ENCODE measurements at places on chromosomes 12 and 14.

DNA sequence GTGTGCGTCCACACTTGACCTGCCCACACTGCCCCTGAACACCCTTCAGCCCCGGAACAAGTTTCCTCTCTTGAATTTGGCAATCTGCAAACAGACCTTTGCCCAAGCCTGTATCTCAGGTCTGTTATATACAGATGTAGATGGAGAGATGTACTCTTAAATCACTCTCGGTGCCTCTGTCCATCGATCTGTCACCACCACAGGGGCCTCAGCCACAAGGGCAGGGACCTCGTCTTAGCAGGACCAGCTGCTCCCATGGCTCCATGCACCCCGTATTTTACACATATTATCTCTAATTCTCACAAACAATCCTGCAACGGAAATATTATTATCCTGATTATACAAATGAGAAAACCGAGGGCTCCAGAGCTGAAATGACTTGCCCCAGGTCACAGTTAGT, 313.4 kb downstream of the BCL11B start:
- DNase-seq: no peak

GRCh38 chr14:85319998-85320630, 209.8 kb upstream of the FLRT2 start:
- no peak for DNase-seq

DNA sequence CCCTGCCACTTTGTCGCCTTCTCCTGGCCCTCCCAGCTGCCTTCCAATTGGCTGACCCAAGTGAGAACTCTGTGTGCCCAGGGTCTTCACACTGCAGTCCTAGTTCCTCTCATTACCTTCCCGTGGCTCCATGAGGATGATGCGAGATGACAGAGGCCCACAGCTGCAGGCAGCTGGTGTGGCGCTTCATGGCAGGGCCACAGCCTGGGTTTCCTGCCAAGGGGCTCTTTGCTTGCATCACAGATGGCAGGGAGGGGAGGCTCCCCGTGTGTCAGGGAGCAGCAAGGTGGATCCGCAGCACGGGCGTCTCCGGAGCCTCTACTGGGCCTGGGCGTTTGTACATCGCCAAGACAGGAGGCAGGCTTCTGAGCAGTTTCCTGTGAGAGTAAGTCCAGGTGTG, 28.9 kb downstream of the DEGS2 start:
- no peak for DNase-seq

DNA sequence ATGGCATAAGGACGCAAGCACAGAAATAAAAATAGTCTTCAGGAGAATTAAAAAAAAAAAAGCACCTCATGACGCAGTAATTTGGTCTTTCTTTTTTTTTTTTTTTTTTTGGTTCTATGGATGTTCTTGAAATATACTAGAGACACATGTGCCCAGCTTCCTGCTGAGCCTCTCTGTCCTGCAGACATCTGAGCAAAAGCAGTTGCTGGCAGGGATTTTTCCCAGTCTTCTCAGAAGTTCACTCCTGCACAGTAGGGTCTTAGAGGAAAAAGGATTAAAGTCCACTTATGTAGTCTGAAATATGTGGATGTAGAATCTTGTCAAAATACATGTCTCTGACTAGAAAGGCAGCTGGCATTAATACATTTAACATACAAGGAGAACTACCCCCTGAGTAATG, 1888.1 kb upstream of the SEL1L start:
- no peak for DNase-seq

- no peak for DNase-seq
Measured at GRCh38 chr12:52575948-52576347, 2.3 kb upstream of the KRT74 start.

DNA sequence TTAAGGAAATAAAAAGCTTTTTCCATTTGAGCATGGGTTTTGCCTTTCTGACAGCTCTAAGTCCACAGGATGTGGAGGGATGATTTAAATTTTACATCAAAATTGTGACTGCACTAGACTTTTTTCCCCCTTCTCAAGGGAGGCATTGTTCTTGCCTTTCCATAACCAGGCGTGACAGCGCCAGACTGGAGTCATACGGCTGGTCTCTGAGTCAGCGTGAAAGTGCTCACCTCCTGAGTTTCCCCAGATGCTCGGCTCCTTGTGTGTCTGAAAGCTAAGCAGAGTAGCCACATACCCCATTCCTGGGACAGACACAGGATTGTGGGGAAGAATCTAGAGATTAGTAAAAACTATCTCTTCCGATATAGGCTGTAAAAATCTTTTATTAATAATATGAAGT, 43.1 kb downstream of the SOX5 start:
- no peak for DNase-seq

GRCh38 chr14:95609398-95609990, 74.6 kb downstream of the GLRX5 start:
- DNase-seq: no peak

- DNase-seq: no peak
Measured at GRCh38 chr14:75216427-75217006, 40.1 kb upstream of the TMED10 start.

DNA sequence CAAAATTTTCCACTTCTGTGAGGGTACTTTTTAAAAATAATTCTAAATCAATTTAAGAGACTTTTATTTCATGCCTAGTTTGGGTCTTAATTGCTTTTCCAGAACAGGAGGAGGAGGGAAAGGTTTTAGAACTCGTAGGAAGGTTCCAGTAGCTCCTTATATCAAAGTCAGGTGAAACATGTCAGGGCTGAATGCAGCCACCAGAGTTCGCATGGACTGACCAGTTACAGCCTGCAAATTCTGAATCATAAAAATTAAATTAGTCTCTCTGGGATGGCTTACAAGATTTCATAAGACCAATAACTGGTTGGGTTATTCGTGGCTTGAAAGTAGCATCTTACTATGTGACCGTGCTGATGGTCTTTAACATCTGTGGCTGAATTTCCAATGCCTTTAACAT, 397 bp downstream of the BDKRB1 start:
- no peak for DNase-seq

GRCh38 chr12:104604995-104605675, 148.4 kb downstream of the CHST11 start:
- DNase-seq: no peak

GRCh38 chr12:107522692-107523477, 162.7 kb upstream of the PWP1 start:
- no peak for DNase-seq

DNA sequence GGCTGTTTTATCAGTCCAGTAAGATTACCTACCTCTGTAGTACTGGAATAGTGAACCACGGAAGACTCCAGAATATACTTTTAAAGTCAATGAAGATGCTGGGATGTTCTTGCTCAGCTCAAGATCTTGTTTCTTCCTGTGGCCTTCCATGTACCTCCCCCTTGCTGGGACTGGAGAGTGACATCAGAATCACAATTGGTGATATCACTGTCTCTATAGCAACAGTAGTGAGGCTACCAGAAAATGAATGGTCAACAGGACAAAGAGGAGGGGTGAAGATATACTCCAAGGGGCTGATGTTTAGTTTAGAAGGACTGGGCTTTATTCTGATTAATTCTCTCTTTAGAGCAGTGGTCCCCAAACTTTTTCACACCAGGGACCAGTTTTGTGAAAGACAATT, 3.8 kb downstream of the AKAP3 start:
- no peak for DNase-seq

GRCh38 chr12:61357496-61357895, 902.7 kb upstream of the USP15 start:
- no peak for DNase-seq

DNA sequence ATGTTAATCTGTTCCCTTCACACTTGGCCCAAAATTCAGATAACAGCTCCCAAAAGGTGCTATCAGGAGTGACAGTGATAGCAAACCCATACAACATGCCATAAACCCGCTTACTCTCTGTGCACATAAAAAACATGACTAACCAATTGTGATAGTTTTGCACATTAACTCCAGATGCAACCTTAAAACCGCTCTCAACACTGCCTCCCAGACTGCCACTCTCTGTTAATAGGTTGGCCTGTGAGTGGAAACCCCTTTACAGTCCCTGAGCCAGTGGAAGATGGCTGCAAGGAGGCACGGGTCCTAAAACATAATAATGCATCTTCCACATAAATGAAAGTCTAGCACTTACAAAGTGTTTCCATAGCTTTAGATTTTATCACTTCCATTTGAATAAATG, 12.0 kb upstream of the TMTC1 start:
- no peak for DNase-seq

DNA sequence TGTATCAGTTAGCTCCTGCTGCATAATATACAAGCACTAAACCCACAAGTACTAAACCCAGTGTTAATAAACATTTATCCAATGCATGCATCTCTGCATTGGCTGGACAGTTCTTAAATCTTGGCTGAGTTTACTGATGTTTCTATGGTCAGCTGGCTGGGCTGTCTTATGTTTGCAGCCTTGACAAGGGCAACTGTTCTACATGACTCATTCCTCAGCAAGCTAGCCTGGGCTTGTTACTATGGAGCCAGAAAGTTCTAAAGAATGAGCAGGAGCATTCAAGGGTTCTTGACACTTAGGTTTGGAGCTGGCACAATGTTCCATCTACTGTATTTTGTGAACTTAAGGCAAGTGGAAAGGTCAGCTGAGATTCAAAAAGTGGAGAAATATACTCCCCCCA, 199.1 kb downstream of the GLT1D1 start:
- no peak for DNase-seq

DNA sequence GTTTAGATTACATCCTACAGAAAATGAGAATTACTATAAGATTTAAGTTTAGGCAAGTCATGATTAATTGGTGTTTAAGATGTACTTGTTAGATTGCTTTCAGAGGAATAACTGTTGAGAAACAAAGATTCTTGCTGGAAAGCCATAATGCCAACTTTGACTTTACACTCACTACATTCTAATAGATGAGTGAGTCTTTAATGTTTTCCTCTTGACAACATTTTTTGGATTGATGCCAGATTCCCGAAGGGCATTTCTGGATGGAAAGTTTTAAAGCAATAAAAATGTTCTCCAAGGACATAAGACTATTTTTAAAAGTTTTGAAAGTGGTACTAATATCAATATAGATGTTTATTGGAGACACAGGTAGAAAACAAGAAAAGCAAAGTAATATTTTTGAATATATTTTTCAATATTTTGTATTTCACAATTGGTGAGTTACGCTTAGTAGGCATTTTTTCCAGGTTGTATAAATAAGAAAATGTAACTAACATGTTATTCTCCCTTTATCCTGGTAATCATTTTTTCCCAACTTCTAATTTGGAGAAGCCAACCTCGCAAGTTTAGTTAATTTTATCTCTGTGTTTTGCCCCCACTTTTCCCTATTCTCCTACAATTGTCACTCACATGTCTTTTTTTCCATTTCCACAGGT, 307.3 kb downstream of the CEP128 start:
- DNase-seq: no peak

DNA sequence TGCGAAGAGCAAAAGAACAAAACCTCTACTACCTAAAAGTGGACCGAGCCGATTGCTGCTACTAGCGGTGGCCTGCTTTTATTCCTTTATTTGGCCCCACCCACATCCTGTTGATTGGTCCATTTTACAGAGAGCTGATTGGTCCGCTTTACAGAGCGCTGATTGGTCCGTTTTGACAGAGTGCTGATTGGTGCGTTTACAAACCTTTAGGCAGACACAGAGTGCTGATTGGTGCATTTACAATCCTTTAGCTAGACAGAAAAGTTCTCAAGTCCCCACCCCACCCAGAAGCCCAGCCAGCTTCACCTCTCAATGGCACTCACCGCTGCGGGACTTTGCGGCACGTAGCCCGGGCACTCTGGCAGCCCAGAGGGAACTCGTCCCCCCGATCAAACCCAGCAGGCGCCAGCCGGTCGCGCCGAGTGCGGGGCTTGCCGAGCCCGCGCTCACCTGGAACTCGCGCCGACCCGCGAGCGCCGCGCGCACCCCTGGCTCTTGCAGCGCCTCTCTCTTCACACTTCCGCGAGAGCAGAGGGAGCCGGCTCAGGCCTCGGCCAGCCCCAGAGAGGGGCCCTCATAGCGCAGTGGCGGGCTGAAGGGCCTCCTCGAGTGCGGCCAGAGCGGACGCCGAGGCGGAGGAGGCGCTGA, 8.7 kb upstream of the FGD4 start:
- no peak for DNase-seq

DNA sequence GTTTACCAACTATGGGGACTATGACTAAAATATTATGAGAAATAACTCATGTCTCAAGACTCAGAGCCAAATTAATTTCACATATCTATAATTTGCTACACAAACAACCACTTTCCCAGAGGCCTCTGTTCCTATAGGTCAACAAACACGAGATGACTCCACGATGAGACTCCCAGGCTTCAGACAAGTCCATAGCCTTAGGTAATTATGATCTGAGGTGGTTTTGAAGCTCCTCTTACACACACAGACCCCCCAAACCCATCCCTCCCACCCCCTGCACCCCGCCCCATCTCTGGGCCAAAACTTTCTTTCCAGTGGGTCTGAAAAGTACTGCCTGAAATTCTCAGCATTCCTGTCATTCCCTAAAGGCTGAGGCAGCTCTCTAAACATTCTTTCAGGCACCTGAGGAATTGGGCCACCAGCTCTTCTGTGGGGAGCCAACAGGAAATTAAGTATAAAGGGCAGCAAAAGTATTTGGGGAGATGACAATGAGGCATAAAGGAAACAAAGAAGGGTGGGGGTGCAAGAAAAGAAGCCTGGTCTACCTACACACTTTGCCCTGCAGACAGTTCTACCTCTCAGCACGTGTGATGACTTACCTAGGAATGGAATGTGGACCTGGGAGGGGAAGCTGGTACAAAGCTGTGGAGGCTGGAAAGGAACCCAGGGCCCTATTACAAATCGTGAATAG, 143.6 kb downstream of the PAWR start:
- no peak for DNase-seq

DNA sequence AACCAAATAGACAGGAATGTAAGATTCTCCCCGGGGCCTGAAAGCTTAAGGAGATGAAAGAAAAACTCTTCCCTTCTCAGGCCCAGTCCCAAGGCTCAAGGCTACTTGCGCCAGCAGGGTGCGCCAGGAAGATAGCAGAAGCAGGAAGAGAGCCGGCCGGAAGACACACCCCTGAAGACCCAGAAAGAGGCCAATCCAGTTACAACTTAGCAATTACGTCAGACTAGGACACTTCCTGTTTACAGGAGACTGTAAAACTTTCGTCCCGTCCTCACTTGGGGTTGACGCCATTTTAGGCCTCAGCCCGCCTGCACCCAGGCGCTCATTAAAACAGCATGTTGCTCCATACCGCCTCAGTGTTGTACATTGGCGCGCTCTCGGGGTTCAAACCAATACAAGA, 9.4 kb downstream of the COX16 start:
- no peak for DNase-seq

DNA sequence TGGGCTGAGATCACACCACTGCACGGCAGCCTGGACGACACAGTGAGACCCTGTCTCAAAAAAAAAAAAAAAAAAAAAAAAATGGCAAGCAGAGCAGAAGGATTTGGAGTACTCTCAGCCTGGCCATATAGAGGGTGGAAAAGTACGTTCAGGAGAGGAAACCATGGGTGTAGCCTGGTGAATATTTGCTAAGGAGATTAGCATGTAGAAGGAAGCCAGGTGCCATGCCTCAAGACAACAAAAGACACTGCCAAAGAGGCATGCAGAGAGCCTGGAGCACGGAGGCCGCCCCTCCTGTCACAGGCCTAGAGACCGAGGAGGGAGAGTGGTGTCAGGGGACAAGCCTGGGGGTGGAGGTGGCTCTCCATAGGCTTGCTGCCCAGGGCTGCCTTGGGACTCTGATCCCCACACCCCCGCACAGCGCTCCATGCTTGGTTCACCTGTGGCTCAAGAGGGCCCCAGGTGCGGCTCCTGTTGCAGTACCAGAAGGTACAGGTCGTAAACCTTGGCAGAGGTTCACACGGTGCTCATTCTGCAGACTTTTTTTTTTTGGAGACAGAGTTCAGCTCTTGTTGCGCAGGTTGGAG, 27.9 kb upstream of the DEGS2 start:
- no peak for DNase-seq
